NCI-H510A (cell line): ENCODE measurements at places on chromosomes 7 and 10.

- DNase-seq, result peak; percentile 16
Observed at GRCh38 chr7:26620352-26620751, 244.0 kb downstream of the SKAP2 start.

DNA sequence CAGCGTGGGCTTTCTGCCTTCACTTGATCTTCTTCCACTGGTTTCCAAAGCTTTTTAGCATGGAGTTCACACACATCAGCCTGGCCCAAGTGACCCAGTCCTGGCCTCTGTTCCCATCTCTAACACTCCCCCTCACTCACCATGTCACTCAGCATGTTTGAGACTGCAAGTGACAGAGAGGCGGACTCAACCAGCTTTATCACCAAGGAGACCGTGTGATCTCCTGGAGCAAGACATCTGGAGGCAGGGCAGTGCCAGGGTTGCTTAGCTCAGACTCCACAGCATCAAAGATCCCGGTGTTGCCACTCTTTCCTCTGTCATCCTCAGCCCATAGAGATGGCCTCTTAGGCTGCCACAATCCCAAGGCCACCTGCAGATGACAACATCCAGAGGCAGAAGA is 39.4 kb downstream of the FAM241B start:
- DNase-seq, result no peak

DNA sequence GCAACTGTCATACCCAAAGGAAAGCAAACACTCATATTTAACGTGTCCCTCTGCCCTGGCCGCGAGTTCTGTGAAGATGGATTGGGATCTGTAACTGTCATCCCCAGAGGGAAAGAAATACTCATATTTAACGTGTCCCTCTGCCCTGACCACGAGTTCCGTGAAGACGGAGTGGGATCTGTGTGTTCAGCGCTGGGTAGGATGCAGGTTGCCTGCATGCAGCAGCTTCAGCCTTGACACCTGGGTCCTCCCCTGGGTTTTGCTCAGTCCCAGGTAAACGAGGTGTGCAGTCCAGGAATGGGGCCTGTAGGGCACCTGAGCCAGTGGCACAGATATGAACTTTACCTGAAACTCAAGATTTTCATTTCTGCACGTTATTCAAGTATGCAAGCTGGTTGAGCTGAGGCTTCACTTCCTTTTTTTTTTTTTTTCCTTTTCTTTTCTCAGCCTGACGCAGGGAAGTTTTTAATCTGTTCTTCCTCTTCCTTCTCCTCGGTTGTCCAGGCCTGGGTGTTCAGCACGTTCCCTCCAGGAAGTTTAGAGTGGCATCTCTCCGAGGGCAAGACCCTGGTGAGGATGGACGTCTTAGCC is 159.0 kb upstream of the SHH start:
- no peak for DNase-seq

GRCh38 chr10:114403541-114404161 is 651 bp downstream of the AFAP1L2 start:
- no peak for DNase-seq

DNA sequence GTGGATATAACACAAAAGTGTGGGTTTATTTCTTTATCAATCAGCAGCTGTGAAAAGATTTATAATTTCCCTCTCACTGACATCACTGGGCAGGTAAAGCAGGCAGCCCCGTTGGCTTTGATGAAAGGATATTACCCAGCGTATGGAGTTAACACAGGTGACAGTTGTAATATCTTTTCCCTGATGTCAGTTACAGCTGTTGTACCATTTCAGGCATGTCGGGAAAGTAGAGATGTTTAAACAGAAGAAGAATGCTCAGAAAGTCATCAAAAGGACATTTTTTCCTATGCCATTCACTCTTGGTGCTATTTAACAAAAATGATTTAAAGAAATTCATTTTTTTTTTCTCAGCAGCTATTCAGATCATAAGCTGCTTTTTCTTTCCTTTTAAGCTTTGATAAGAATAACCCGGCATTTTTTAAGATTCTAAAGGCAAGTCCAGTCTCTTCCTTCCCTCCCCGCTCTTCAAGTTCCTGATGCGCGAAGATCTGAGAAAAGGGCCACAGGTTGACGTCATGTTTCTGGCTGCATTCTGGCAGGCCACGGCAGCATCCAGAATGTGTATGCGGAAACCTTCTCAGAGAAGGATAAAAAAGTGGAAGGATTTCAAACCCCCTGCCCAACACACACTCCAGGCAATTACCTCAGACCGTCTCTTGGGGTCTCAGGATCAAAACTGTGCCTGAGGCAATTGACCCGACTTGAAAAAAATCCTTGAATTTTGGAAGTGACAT is 32.5 kb upstream of the ADAM12 start:
- no peak for DNase-seq

DNA sequence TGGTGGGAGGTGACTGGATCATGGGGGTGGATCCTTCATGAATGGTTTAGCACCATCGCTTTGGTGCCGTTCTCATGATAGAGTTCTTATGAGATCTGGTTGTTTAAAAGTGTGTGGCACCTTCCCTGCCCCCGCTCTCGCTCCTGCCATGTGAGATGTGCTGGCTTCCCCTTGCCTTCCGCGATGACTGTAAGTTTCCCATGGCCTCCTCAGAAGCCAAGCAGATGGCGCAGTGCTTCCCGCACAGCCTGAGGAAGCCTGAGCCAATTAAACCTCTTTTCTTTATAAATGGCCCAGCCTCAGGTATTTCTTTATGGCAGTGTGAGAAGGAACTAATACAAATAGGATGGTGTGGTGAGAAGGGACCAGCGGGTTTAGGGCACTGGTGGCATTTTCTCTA is 243.3 kb upstream of the CELF2 start:
- no peak for DNase-seq

- no peak for DNase-seq
Observed at GRCh38 chr7:41578700-41579099, 124.2 kb downstream of the INHBA start.

GRCh38 chr10:131980761-131981428 is 828 bp downstream of the BNIP3 start:
- DNase-seq, result no peak

DNA sequence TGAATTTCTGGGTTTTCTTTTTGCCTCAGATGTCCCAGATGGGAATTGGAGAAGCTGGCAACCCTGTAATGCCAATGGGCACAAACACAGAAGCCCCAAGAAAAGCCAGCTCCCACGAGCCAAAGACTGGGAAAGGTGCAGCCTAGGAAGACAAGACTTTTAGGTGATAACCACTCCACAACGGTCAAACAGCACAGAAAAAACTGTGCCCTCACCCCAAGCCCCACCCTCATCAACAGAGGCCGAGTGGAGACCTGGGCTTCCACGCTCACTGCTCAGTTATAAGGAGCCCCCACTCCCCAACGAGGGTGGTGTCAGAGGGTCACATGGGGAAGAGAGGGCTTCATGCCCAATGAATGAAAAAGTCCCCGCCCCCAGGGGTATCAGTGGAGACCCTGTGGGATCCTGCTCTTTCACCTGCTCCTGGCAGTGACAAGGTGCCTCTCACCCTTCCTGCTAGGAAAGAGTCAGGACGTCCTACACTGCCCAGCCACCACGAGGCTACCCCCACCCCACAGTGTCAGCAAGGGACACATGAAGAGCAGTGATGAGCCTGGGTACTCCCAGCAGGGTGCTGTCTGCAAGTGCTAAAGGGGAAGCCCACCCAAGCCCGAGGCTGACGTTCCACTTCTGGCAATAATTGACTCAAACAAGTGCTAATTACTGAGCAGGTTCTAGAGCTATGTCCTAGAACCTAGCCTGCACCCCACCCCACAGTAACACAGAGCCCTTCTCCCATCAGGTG is 8.3 kb downstream of the TMEM273 start:
- no peak for DNase-seq

GRCh38 chr7:111292026-111292470 is 201.1 kb downstream of the LRRN3 start:
- no peak for DNase-seq

DNA sequence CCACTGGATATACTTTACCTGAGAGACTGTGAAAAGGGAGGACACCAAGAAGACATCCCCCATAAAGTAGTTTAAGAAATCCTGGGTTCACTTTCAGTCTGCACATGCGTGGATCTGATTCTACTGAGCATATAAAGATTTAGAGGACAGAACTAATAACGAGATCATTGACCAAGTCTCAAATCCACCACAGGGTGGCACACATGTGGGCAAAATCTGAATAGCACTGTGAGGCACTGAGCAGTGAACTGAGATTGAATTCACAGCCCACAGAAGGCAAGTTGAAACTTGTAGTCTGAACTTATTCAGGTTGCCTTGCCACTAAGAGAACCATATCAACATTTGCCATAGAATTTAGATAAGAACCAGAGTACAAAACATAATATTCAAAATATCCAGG is 818.6 kb downstream of the GRID1 start:
- DNase-seq, result peak; percentile 48

- no peak for DNase-seq
Observed at GRCh38 chr10:43294892-43295291, 28.0 kb upstream of the RASGEF1A start.

DNA sequence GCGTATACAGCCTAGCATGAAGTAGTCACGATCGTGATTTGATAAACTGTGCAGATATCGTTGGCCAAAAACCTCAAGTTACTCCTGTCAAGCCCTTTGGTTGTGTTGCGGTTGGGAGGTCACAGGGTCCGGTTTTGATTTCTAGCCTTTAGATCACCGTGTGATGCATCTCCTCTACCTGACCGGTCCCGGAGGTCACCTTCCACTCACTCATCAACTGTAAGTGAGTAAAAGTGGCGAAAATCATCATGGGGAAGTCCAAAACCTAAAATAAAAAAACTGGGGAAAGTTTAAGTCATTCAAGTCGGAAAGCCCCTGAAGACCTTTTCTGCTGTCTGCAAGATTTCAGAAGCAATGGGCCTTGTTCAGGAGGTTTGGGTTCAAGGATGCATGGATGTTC is 62.8 kb downstream of the ADARB2 start:
- no peak for DNase-seq

GRCh38 chr10:23293973-23294590 is 50.5 kb downstream of the C10orf67 start:
- DNase-seq, result no peak

DNA sequence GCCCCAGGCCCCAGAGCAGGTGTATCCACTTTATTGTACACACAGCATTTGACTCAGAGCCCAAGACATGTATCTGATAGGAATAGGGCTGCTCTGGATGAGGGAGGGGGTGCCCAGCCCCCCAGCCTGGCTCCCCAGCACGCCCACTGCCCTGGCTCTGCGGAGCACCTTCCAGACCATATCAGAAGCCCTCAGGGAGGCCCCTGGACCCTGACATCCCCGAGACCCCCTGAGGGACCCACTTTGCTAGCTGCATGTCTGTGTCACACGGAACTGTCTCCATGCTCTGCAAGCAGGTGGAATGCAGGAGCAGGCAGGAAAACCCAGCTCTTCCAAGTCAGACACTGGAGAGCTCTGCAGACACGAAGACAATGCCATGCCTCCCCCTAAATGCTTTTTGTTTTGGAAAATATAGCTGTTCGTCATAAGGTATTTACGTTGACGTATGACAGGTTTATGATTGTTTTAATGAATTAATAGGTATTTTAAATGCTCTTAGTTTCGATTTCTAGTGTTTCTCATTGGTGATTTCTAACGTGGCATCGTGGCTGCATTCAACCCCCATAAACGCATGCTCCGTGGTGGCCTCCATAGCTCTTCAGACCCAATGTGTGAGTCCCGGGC is 92.8 kb upstream of the INSIG1 start:
- DNase-seq, result no peak

DNA sequence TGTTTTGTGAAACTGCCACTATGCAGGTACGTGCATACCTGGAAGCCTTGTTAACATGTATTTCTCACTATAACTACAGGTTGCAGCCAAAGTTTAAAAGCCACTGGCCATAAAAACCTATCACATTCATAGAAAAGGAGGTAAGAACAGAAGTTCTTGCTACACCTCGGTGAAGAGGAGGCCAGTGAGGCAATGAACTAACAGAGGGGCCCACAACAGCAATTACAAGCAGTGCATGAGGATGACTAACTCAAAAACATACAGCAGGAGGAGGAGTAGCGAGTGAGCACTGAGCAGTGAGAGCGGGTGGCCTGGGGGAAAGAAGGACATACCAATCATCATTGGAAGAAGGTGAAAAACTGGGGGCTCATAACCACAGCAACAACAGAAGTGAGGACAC is 51.6 kb downstream of the NUDCD3 start:
- DNase-seq, result no peak

GRCh38 chr10:116772909-116773705 is 30.7 kb upstream of the HSPA12A start:
- no peak for DNase-seq

DNA sequence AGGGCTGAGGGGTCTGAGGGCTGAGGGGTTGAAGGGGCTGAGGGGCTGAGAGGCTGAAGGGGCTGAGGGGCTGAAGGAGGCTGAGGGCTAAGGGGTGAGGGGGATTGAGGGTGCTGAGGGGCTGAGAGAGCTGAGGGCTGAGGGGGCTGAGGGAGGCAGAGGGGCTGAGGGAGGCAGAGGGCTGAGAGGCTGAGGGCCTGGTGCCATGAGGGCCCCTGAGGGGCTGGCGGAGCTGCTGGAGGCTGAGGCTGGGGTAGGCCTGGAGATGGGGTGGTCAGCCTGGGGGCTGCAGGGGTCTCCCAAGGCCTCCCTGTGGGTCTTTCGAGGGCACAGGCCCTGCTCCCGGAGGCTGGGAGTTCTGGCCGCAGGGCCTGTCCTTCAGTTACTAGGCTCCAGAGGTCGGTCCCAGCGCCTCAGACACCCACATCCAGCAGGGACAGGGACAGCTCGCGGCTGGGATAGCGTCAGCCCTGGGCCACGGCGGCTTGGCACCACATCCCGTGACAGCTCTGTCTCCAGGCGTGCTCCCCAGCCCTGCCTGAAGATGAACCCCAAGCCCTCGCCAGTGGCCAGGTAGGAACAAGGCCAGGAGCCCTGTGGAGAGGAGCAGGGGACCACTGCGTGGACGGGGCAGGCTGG is 16.9 kb downstream of the MYO1G start:
- no peak for DNase-seq

DNA sequence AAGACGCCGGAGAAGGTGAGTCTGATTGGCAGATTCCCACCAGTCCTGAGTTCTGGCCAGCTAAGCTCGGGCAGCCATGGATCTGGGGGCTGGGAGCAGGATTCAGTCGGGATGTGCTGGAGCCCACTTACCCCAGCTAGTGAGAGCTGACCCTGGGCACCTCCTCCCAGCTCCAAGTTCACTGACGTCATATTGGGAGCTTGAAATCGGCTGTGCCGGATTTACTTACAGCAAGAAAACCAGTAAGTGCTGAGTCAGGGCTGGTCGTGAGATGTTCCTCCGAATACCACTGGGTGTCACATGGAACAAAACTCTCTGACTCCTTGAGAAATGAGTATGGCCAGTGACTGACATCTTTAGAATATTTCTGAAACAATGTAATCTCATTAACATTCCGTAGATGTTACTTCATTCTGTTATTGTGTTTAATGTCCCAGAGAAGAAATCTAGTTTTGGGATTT is 621.2 kb downstream of the SDK1 start:
- DNase-seq, result no peak

GRCh38 chr7:5636914-5637313 is 144.5 kb downstream of the RNF216 start:
- no peak for DNase-seq

- DNase-seq, result no peak
Observed at GRCh38 chr7:105131890-105132289, 117.9 kb downstream of the KMT2E start.
